Activated naive CD4-positive, alpha-beta T cell (primary cell): ENCODE measurements at places on chromosomes 1 and 21.

DNA sequence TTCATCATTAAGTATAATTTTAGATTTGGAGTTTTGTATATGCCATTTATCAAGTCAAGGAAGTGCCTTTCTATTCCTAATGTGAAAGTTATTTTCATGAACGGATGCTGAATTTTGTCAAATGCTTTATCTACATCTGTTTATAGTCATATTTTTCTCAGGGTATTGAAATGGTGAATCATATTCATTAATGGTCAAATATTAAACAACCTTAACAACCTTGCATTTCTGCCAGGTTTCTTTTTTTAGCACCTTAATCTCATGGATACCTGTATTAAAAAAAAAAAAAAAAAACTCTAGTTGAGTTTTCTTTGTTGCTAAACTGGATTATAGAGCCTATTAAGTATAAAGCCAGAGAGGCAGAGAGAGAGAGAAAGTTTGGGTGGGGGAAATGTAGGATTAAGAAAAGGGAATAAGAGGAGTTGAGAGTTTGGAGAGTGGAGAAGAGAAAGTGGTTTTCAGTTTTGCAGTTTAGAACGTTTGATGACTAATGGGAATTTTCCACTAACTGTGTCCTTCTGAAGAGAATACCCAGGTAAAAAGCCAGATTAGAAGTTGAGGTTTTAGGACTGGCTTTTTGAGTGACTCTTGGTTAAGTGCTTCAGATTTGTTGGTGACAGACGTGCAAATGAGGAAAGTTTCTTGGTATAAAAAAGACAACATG lies 305.0 kb downstream of the HLX start:
- DNase-seq, result no peak

GRCh38 chr1:48810740-48811139 lies 34.0 kb upstream of the BEND5 start:
- no peak for DNase-seq

- no peak for DNase-seq
Measured at GRCh38 chr21:32645261-32646182, 33.3 kb upstream of the CFAP298 start.

DNA sequence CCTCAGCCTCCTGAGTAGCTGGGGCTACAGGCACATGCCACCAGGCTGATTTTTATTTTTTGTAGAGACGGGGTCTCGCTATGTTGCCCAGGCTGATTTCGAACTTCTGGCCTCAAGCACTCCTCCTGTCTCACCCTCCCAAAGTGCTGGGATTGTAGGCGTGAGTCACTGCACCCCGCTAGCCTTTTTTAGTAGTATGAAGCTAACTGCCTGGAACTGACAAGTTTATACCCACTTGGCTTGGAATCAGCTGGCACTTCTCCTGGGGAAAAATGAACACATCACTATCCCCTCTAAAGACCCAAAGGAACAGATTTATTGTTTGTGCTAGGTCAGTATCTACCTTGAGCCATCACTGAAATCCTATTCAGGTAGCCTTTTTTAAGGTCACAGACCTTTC lies 19.0 kb downstream of the TMEM63A start:
- no peak for DNase-seq

DNA sequence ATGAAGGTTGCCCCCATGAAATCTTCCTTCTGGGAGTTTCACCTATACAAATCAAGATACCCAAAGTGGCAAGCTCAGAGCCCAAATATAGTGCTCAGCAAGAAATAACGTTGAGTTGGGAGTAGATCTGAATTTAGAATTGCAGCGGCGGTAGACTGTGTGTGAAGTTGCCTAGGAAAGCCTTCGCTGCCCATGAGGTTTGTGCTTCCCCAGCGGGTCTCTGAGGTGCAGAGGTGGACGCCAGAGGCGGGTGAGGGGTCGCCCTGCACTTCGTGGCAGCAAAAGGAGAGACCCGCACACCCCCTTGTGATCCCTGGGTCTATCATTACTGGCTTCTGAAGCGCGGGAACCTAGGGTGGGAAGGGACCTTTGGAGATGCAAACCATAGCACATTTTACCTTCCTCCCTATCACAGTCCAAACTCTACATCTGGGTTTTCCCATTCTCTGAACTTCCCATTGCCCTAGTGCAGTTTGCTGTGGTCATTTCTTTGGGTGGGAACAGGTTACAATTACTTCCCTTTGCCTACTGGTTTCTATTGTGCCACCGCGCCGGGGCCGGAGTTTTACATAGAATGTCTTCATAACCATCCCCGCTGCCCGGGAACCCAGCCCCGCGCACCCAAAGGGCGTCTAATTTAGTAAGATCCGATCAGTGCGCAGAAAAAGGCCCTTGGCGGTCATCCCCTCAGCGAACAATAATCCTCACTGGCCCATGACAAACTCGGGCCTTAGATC lies 5.2 kb downstream of the TBX15 start:
- no peak for DNase-seq

DNA sequence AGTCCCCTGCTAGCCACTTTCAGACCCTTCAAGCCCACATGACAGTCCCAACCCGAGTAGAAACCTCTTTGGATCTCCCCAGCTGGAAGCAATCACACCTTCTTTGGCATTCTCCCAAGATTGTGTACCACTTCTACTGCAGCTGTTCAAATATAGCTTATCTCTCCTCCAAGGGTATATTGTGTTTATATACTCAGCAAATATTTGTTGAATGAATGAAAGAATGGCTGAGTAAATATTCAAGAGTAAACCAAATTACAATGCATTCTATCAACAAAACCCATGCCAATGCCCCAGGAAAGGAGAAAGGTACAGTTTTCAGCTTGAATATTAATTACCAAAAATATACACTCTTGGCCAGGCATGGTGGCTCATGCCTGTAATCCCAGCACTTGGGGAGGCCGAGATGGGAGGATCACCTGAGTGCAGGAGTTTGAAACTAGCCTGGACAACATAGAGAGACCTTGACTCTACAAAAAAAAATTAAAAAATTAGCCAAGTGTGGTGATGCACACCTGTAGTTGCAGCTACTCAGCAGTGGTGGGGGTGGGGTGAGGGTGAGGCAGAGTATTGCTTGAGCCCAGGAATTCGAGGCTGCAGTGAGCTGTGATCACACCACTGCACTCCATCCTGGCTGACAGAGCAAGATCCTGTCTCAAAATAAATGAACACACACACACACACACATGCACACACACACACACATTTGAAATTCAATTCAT lies 68.5 kb downstream of the NIBAN1 start:
- no peak for DNase-seq

DNA sequence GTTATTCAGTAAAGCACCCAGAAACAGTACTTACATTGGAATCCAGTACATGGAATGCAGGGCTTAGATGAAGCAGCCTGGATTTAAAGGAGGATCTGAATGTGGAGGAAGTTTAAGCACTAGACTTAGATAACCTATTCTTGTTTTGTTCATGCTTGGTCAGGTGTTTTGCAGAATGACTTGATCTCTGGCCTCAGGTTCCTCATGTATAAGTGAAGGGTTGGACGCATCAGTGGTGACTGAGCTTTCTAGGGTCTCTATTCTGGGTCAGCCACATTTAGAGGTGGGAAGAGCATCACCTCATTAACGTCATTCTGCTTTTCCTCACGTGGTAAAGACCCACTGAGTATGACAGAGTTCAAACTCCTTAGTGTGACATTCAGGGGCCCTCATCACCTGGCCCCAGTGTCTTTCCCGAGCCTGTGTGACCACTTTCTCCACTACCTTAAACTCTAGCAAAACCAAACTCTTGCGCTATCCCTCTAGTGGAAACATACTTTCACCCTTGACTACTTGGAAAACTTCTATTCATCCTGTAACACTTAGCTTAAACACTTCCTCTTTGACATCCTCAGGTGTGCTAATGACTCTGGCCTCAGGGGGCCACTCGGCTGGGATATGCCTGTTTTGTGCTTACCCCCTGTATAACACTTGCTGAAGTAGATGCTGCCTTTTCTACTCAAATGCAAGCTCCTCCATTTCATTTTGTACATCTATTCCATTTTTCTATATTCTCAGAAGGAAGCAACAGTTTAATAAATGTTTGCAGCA lies 871 bp upstream of the ERICH3 start:
- DNase-seq, result no peak

- no peak for DNase-seq
Measured at GRCh38 chr1:177984136-177984525, 14.3 kb upstream of the SEC16B start.

GRCh38 chr1:43255438-43256210 lies 14.2 kb upstream of the TMEM125 start:
- DNase-seq, result no peak

GRCh38 chr21:26795866-26796329 lies 49.3 kb downstream of the ADAMTS1 start:
- no peak for DNase-seq

GRCh38 chr1:32892368-32893197 lies 6.3 kb downstream of the HPCA start:
- no peak for DNase-seq

- no peak for DNase-seq
Measured at GRCh38 chr21:44987886-44988606, 48.2 kb downstream of the SLX9 start.

- no peak for DNase-seq
Measured at GRCh38 chr1:39458991-39459390, 32.4 kb upstream of the BMP8A start.

DNA sequence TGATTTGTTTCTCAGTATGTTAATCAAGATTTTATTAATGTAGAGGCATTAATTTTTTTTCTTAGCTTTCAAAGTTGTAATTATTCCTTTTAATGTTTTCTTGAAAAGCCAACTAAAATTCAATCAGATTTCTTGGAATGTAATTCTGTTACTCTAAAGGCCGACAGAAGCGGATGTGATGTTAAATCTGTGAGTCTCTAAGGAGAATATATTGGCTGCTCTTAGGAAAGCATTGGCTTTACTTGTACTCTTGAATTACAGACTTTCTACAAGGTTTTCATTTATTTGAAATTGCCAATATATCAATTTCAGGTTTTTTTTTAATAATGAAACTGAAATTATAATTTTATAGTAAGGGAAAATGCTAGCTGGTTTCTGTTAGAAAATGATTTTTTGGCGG lies 29.2 kb downstream of the RRP15 start:
- no peak for DNase-seq

DNA sequence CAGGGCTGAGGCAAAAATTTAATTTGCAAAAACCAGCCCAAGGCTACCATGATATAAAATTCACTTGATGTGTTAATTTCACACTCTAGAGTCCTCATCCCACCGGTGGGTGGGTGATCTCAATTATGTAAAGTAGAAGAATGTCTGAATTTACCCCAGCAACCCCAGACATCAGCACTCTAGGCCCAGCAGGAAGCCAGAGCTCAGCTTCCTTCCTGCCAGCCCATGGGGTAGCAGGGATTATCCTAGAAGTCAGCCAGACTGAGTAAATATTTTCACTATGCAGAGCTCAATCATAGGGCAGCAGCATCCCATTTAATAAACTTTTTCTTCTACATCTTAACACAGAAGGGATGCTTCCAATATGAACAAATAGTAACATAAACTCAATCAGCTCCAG lies 71.0 kb downstream of the SIPA1L2 start:
- no peak for DNase-seq

- no peak for DNase-seq
Measured at GRCh38 chr1:2859881-2860430, 58.5 kb upstream of the TTC34 start.

- no peak for DNase-seq
Measured at GRCh38 chr1:235888119-235888643, 21.5 kb upstream of the LYST start.

DNA sequence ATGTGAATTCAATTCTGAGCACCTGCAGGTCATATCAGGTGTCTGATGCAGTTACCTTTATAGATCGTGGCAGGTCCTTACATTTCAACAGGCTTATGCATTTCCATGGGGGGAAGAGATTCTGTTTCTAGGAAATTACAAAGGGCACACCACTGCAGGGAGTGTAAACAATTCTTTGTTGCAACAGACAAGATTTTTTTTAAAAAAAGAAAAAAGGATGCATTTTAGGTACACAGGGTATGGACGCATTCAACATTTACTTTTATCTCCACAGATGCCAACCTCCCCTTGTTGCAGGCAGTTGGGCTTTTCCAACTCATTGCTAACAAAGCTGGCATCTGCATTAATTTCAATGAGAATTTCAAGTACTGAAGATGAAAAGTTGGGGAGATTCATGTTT lies 13.5 kb upstream of the TEKT2 start:
- DNase-seq, result no peak

DNA sequence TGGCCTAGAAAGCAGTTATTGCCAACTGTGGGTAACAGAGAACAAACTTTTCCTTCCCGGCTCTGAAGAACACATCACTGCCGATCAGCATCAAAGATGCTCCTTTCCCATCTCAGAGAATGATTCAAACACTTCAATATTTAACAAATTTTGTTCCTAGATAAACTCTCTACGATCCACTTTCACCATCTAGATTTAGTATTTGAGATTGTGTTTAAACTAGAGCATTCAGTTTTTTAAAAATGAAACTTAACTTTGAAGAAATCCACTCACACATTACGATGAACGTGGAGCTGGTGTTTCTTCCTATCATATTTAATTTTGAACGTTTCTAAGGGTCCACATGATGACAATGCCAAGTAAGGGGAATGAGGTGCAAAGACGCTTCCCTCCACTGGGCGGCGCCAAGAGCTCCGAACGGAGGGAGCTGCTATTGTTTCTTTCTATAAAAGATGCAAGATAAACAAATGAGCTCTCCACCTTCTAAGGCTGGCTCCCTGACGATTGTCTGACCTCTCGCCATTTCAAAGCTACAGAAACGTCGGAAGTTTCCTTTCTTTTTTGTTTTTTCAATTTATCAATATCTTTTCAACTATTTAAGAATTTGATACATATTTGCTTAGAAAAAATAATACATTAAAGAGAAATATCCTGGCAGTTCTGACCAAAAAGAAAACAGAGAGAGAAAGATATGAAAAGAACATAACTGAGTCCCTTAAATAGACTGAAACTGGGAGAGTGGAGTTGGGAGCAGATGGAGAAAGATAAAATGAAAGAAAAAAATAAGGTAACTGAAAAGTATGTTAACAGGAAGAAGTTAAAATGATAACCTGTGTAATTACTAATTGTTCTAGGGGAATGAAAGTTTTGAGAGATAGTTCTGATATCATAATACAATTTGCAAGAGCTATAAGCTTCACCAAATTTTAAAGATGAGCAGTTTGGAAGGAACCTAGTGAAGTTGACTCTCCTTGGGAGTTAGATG lies 4.4 kb upstream of the BARHL2 start:
- no peak for DNase-seq

- DNase-seq, result no peak
Measured at GRCh38 chr1:66172272-66172671, 361.7 kb upstream of the SGIP1 start.

DNA sequence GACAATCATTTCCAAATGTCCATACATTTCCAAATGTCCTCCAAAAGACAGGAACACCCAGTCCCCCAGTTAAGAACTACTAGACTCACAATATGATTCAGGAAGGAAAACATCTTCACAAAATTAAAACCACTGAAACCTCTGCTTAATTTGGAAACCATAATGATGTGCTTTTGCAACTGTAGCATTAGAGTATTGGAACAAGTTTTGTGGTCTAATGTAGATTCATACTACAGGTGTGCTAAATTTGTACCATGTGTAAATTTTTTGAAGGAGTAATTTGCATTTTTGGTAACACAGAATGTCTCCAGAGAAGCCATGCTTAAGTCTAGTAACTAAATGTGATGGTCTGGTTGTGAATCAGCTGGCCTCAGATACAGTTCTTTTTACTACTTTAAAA lies 129.6 kb downstream of the DPYD start:
- no peak for DNase-seq

- peak; percentile 81 for DNase-seq
Measured at GRCh38 chr1:205528887-205529825, 24.7 kb downstream of the CDK18 start.

- no peak for DNase-seq
Measured at GRCh38 chr21:31656199-31657095, 3.0 kb upstream of the SOD1 start.
